Daoy (cell line): ENCODE measurements at places on chromosomes 12 and 14.

GRCh38 chr12:109946505-109946904, 46.4 kb downstream of the TCHP start:
- DNase-seq: peak; percentile 38

DNA sequence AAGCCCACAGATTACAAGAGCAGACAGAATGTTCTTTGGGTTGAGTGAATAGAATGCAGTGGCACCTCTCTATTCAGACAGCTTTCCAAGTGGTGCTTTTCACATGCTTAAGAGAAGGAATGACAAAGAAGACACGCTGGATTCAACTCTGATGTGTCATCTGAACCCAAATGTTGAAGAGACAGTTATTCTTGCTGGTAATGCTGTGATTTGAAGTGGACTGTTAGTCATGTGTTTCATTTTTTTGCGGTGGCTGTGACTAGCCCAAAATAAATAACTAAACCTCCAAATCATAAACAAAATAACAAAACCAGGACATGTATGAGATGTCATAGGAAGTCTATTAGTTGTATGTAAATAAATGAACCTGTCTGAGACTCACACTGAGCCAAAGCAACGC, 391.8 kb upstream of the PRICKLE1 start:
- peak; percentile 73 for DNase-seq

- no peak for DNase-seq
These were observed 7.5 kb upstream of the KLRK1 start for GRCh38 chr12:10397296-10397695.

DNA sequence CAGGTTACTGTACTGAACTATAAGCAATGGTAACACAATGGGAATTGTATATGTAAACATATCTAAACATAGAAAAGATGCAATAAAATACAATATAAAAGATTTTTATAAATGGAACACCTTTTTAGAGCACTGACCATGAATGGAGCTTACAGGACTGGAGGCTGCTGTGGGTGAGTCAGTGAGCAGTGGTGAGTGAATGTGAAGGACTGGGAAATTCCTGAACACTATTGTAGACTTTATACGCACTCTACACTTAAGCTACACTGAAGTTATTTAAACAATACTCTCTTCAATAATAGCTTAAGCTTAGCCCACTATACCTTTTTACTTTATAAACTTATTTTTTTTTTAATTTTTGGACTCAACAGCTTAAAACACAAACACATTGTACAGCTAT, 313.5 kb downstream of the KCNC2 start:
- peak; percentile 21 for DNase-seq

DNA sequence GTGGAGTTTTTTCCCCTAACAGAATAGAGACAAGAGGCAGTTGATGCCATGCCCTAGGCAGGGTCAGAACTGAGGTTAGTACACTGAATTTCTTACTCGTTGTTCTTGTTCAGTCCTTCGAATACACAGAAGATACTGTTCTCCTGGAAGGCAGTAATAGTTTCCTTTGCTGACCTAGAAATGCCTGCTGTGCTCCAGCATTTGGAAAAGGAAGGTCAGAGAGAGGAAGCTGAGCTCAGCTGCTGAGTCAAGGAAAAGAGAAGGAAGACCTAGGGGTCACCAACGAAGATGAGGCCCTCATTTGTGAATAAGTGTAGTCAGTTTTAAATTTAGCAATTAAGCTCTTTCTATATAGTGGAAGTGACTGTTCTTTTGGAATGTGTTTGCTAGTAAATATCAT, 100.1 kb downstream of the CRADD start:
- no peak for DNase-seq

GRCh38 chr14:80587096-80587724, 354.3 kb downstream of the CEP128 start:
- DNase-seq: peak; percentile 25

GRCh38 chr12:18275981-18276380, 14.7 kb downstream of the PIK3C2G start:
- DNase-seq: peak; percentile 8

DNA sequence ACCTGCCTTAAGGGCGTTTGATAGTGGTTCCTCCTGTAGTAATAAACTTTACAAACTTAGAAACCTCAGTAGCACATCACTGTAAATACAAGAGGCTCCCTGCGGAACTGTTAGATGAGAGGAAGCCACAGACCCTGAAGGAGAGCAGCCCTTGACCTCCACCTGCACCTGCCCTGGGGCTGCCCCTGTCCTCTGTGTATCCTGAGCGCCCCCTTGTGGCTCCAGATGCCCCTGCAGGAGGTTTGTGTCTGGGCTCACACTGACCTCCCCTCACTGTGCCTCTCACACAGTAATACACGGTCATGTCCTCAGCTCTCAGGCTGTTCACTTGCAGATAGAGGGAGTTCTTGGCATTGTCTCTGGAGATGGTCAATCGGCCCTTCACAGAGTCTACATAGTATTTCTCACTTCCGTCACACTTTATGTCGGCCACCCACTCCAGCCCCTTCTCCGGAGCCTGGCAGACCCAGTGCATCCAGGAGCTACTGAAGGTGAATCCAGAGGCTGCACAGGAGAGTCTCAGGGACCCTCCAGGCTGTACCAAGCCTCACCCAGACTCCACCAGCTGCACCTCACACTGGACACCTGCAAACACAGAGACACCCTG, 1059.8 kb downstream of the TMEM121 start:
- DNase-seq: peak; percentile 46

GRCh38 chr14:22837114-22837749, 847 bp downstream of the MMP14 start:
- DNase-seq: peak; percentile 72

DNA sequence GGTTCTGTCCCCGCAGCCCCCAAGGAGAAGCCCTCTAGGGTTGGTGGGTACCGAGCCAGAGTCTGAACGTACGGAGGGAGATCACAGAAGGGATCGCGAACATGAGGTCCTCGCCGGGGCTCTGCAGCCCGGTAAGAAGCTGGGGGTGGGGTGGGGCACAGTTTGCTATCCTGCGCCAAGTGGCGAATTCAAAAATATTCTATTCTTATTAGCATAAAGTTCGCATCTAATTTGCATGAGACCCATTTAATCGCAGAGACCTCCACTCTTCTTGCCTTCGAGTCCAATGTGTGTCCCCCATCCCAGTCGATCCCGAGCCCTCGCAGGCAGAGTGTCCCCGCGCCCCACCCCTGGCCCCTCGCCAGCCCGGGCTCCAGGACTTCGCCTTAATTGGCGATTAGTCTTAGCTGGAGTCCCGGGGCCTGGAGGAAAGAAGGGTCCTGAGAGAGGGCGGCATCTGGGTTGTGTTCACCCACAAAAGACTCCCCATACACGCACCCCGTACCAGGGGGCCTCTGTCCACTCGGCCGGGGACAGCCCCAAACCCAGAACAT, 604 bp upstream of the ARHGEF25 start:
- DNase-seq: no peak

- DNase-seq: no peak
These were observed 909 bp upstream of the ETFBKMT start for GRCh38 chr12:31658471-31659086.

- peak; percentile 52 for DNase-seq
These were observed at the start of gene MDGA2 for GRCh38 chr14:47675466-47676314. MDGA2 (minus strand) TSS chr14:47675605.

DNA sequence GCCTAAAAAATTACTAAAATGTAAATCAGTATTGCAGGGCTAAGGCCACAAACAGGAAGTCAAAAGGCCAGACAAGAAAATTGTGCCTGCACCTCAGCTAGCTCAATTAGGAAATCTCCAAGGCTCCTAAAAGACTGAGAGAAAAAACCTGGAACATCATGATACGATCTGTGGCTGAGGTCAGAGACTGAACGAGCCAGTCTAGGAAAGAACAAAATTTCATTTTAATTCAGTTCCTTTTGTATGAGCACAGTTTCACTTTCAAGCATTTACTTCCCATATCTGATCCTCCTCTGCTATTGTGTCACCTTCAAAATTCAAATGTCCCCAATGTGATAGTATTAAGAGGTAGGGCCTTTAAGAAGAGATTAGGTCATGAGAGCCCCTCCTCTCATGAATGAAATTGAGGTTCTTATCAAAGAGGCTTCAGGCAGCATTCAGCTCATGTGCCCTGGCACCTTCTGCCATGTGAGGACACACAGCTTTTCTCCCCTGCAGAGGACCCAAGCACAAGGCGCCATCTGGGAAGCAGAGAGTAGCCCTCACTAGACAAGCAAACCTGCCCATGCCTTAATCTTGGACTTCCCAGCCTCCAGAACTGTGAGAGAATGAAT, 14.8 kb downstream of the PRKAB1 start:
- no peak for DNase-seq

DNA sequence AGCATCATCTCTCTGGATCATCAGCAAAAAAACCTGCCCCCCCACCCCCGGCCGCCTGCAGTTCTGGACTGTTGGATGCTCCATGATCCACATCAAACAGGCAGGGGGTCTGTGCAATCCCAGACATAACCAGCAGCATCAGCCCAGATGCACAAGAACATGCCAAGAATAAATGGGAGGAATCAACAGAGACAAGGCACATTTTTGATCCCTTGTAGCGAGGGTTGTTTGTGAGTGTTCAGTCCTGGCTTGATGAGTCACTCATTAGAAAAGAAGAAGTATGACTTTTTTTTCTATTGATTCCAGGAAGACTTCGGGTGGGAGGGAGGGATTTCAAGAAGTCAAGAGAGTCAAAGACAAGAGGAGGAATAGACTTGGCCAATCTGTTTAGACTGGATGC, 244.2 kb downstream of the KSR2 start:
- DNase-seq: no peak

GRCh38 chr12:107349008-107349747, 255.8 kb upstream of the CRY1 start:
- DNase-seq: peak; percentile 96

GRCh38 chr14:104199266-104199895, 61.0 kb downstream of the KIF26A start:
- no peak for DNase-seq

DNA sequence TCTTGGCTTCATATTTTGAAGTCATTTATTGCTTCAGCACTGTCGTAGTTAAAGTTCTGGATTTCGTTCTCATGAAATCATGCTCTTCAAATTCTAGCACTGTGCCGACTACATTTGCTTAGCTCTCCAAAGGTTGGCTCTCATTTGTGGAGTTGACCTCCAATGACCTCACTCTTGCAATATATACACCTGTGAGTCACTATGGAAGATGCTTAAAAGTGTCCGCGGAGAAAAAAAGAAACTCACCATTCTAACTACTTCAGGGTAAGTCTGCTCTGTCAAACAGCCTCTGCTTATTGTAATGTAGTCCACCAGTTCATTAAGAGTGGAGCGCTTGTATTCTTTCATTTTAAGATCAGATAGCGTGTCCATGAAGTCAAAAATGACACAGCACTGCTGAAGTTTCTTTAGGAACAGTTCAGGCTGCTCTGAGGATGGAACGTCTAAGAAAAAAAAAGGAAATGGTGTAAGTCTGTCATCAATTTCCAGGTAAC, 89.7 kb downstream of the PPP2R5E start:
- DNase-seq: no peak

DNA sequence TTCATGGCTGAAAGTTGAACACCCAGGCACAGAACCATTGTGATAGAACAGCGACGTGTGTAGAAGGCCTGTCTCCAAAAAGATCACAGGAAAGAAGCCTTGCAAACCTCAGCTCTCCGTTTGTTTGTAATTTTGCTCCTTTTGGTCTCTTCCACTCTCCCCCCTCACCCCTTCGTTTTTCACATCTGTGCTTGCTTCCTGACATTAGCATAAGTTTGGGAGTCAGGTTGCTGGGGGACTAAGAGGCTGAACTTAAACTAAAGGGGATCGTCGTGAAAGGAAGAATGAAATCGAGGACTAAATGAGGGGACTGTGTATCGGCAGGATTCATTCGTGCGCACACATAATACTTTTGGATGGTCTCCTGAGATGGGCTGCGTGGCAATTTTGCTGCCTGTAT, 200.6 kb downstream of the BCAT1 start:
- DNase-seq: no peak

- DNase-seq: no peak
These were observed 94.9 kb upstream of the TTC7B start for GRCh38 chr14:90911121-90911520.

DNA sequence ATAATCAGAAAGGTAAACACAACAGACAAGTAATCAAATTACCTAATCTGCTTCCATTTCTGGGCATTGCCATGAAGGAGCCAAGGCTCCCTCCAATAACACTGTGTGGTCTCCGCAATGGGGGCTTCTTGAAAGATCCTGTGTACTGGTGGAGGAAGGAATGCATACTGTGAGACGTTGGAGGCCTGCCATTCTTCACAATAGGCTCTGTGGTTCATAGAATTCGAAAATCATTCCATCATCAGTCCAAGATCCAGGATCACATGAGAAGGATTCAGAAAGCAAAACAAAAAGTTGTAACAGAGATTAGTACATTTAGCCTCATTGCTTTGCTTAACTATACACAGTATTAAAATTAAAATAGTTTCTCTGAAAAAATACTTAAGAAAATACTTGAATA, 76.3 kb downstream of the CDK17 start:
- DNase-seq: no peak

DNA sequence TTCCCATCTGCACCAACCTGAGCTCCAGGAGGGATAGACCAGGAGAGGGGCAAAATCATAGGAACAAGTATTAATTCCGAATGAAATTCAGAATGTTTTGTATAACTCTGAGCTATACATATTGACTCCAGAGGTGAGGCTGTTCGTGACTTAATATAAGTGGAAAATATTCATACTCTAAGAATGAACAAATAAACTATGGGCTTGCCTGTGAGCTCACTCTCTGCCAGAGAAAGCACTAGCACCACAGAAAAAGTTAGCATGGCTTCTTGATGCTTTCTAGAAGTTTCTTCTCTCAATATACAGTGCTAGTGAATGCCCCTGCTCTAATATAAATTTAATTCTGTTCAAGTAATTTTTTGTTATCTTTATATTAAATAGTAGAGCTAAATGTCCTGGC, 1536.4 kb upstream of the FLRT2 start:
- no peak for DNase-seq

DNA sequence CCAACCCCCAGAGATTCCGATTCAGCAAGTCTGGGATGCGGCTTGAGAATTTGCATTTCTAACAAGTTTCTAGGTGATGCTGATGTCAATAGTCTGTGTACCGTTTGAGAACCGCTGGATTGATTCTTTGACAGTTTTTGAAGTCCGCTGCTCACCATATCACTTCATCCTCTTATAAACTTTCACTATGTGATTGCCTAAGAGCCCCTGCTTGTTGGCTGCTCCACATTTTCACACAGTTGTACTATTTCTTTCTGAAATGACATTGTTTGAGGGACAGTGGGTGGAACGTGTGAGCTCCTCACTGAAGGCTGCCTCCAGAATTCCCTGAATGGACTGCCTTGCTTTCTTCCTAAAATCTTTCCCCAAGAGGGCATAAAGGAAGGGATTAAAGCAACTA, 7.7 kb downstream of the C3AR1 start:
- DNase-seq: no peak

DNA sequence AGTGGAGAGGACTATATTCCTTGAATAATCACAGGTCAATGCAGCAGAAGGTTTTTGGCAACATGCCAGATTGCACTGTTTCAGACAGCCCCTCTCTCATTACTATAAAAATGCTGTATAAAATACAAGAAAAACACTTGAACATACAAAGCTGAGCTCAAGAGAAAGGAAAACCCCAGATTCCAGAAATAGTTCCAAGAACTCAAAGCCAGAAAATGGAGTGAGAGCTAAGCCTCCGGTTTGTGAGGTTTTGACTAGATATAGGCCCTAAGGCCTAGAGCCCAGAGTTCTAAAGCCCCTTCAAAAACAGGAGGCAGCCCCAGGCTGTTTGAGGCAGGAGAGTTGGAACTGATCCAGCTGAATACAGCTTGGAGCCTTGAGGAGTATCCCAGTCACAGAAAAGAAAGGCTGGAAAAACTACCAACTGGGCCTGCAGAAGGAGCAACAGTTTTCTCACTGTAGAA, 29.4 kb upstream of the ACTN1 start:
- DNase-seq: no peak
